Cardiac muscle cell (in vitro differentiated cells and primary cell): ENCODE measurements at places on chromosomes 2 and 18. TPM values are rescaled to one million over a fixed set of nuclear protein-coding genes. Genes with fewer than 3 reads are reported as not detected.

GRCh38 chr18:74252039-74252395, 39.7 kb downstream of the CYB5A start:
- peak; percentile 66 for DNase-seq

DNA sequence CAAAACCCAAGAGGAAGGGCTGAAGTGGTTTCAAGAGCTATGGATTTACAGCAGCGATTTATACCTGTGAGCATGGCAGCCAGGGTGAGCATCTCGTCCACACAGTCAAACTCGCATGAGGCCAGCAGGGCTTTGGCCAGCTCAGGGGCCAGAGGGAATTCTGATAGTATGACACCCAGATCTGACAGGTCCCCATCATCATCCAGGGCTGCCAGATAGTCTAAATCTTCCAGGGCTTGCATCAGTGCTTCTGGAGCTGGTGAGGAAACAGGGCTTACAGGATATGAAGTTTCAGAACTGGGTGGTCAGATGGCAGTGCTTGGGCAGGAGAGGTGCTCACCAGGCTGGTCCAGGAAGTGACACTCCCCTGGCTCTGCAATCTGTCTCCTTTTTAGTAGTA, 3.5 kb downstream of the DQX1 start:
- DNase-seq: no peak

DNA sequence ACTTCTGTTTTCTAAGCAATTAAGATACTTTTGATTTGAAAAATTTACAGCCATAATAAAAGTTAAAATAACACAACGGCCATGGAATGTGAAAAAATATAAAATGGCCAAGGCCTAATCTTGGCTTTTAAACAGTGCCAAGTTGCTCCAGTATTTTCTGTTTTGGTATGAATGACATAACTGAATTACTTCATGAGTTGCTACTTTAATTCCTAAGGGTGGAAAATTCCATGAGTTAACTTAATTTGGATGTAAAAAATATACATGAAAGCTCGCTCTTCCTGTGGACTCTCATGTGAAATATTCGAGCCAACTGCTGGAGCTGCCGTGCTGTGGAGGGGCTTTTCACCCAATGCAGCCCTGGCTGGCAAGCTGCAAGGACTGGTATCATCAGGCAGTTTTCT, 286.0 kb upstream of the CCDC68 start:
- no peak for DNase-seq

- DNase-seq: peak; percentile 38
Observed at GRCh38 chr2:95025406-95026319, at the start of gene MAL. Gene MAL (plus strand): TSS chr2:95025708. CDS start chr2:95025793, 85 bp downstream.

GRCh38 chr2:100603948-100604633, 41.3 kb downstream of the PDCL3 start:
- DNase-seq: no peak

DNA sequence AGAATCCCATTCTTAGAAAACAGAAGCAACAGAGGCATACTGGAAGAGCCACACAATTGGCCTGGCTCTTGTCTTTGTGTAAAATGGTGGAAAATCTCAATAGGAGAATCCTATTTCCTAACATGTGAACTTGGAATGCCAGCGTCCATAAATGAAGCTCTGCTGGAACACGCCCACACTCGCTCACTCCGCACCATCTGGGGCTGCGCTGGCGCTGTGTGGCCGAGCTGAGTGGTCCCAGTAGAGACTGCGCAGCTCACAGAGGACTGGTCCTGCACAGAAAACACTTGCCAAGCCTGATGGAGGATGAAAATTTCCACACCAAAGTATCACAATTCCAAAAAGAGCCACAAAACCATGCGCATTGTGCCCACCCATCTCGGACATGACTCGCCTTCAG, 56.2 kb downstream of the PXDN start:
- no peak for DNase-seq

GRCh38 chr18:47317824-47318508, 66.5 kb upstream of the SKOR2 start:
- no peak for DNase-seq

Gene EN1
- polyA plus RNA-seq: not detected in 2 replicates

- DNase-seq: no peak
Observed at GRCh38 chr2:126657148-126657635, 1.2 kb downstream of the GYPC start.

Gene EFHD1
- polyA plus RNA-seq: 12.4 and 19.5 TPM in 2 replicates

Gene TTC32
- polyA plus RNA-seq: 36.3 and 57.0 TPM in 2 replicates

DNA sequence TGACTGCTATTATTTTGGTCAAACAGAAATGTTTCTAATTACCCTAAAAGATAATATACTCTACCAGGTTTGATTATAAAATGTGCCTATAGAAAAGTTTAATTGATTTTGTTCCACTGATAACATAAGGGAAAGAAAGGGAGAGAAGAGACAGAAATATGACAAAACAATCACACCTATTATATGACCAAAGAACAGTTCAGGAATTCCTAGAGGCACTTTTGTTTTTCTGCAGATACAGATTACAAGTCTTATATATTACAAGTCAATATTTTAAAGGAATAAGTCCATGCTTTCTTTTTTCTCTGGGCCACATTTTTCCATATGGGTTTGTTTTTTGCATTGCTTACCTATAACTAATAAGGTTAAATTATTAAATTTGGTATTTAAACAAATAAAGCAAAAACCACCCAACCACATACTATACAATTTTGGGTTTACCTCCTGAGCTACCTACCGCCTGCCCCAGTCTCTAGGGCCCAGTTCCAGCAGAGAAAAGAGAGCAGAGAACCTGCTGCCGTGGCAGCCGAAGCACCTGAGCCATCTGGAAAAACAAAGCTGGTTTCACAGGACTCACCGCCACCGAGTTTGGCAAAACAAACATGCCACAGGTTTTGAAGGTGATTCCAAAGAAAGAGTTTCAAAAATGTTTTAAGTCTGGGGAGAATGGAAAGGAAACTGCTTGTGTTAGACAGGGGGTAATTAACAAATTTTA, 92.1 kb downstream of the DYM start:
- DNase-seq: no peak

Gene ASIC4
- polyA plus RNA-seq: 3.3 and 4.3 TPM in 2 replicates
